Endodermal cell (in vitro differentiated cells): ENCODE measurements at places on chromosomes 11 and 22. TPM values are rescaled to one million over a fixed set of nuclear protein-coding genes. Genes with fewer than 3 reads are reported as not detected.

BAIAP2L2 gene
- 3.3 to 5.1 TPM (median 3.7 TPM) in 3 replicates for total RNA-seq

SYT13 gene
- total RNA-seq = 7.0 to 11.0 TPM (median 9.3 TPM) in 3 replicates

ADORA2A gene
- total RNA-seq = 3.6 and 4.1 TPM in 2 replicates

MLC1 gene
- not detected in 2 replicates for total RNA-seq

INPP5J gene
- 2.9 to 4.0 TPM (median 3.5 TPM) in 3 replicates for total RNA-seq

PGA3 gene
- not detected in 3 replicates for total RNA-seq

P2RY2 gene
- total RNA-seq = 0.54 to 0.60 TPM (median 0.59 TPM) in 3 replicates

NCR3LG1 gene
- 0.23 to 0.62 TPM (median 0.59 TPM) in 3 replicates for total RNA-seq

CD3E gene
- 0.20 and 0.29 TPM in 2 replicates for total RNA-seq

RIMBP3C gene
- total RNA-seq = 0.53 and 0.56 TPM in 2 replicates

CCDC85B gene
- 18.2 and 22.5 TPM in 2 replicates for total RNA-seq

OMP gene
- 1.6 to 2.5 TPM in 2 of 3 replicates, not detected in the other for total RNA-seq

LRP4 gene
- total RNA-seq = 11.3 and 12.6 TPM in 2 replicates

MAPK8IP2 gene
- total RNA-seq = 0.38 to 1.2 TPM (median 1.1 TPM) in 3 replicates

OR10D3 gene
- total RNA-seq = 0.25 TPM in 1 of 3 replicates, not detected in the others

CARD18 gene
- total RNA-seq = not detected in 2 replicates

OR52H1 gene
- total RNA-seq = not detected in 2 replicates

SEPTIN3 gene
- 10.5 and 10.9 TPM in 2 replicates for total RNA-seq

NPTXR gene
- total RNA-seq = 2.1 and 2.3 TPM in 2 replicates

OR8D2 gene
- not detected in 2 replicates for total RNA-seq

SAA4 gene
- total RNA-seq = not detected in 3 replicates

UCP3 gene
- 1.3 and 3.5 TPM in 2 replicates for total RNA-seq

GAS2L1 gene
- 10.9 to 25.0 TPM (median 22.2 TPM) in 3 replicates for total RNA-seq

C11orf65 gene
- 0.66 and 1.3 TPM in 2 replicates for total RNA-seq

LIF gene
- total RNA-seq = 0.31 to 0.92 TPM (median 0.40 TPM) in 3 replicates

GATD1 gene
- 41.6 to 63.2 TPM (median 62.4 TPM) in 3 replicates for total RNA-seq

SLC25A45 gene
- total RNA-seq = 4.6 and 6.3 TPM in 2 replicates

MAP6 gene
- 4.0 to 4.2 TPM (median 4.2 TPM) in 3 replicates for total RNA-seq

OR4D5 gene
- total RNA-seq = 0.24 TPM in 1 of 2 replicates, not detected in the other

ZDHHC13 gene
- 19.6 to 31.5 TPM (median 29.6 TPM) in 3 replicates for total RNA-seq

ASCL2 gene
- total RNA-seq = 0.75 TPM in 1 of 3 replicates, not detected in the others

C1QTNF5 gene
- 0.57 to 0.66 TPM (median 0.63 TPM) in 3 replicates for total RNA-seq

OR5AP2 gene
- total RNA-seq = not detected in 2 replicates

SOX6 gene
- total RNA-seq = 0.13 to 0.73 TPM (median 0.21 TPM) in 3 replicates

ESRRA gene
- total RNA-seq = 14.7 to 25.2 TPM (median 22.8 TPM) in 3 replicates

OR8B3 gene
- not detected in 3 replicates for total RNA-seq

CPT1B gene
- 75.4 and 105 TPM in 2 replicates for total RNA-seq

DLAT gene
- total RNA-seq = 31.5 to 55.1 TPM (median 46.1 TPM) in 3 replicates

DDX6 gene
- total RNA-seq = 129 and 133 TPM in 2 replicates

TPST2 gene
- total RNA-seq = 28.1 to 38.9 TPM (median 32.8 TPM) in 3 replicates

MYOD1 gene
- total RNA-seq = not detected in 2 replicates

MFRP gene
- not detected in 2 replicates for total RNA-seq

KCNJ4 gene
- 0.65 to 1.6 TPM (median 1.4 TPM) in 3 replicates for total RNA-seq

BBOX1 gene
- not detected in 2 replicates for total RNA-seq

CABP2 gene
- total RNA-seq = not detected in 2 replicates

ISX gene
- total RNA-seq = 0.07 TPM in 1 of 2 replicates, not detected in the other

OR51B2 gene
- 0.51 TPM in 1 of 3 replicates, not detected in the others for total RNA-seq

PIH1D2 gene
- total RNA-seq = 1.5 and 1.8 TPM in 2 replicates

KLHDC7B gene
- total RNA-seq = not detected in 2 replicates
